Fibroblast of lung (primary cell): ENCODE measurements at places on chromosomes 7 and 10. TPM values are rescaled to one million over a fixed set of nuclear protein-coding genes. Genes with fewer than 3 reads are reported as not detected.

DNA sequence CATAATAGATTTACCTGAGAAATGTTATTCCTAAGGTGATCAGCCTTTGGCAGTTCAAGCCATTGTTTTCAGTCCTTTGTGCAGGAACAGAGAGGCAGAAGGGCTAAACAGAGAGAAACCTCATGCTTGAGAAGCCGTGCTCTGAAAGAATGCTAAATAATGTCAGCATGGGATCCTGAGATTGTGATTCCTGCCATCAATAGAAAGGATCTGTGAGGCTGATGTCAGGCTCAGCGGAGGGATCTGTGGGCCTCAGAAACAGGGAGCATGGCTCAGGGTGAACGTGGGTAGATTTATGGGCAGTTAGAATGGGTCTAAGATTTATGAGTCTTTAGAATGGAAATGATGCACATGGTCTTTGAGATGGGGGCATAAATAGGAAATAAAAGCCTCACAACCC is 439.2 kb upstream of the IGFBP3 start:
- no peak for DNase-seq

DNA sequence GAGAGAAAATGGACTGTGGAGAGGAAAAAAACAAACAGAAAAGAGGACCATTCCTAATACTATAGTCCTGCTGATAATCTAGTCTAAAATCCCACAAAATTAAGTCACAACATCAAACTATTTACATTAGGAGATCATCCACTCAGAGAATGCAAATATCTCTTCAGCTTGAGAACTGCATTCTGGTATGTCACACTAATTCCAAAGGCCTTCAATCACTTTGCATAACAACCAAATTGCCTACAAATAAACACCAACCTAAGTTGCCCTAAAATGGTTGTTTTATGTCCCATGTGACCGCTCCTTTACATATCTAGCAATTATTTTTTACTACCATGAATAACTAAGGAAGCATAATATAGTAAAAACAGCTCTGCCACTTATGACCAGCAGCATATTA is 264.3 kb downstream of the CACNA2D1 start:
- peak; percentile 29 for DNase-seq

DNA sequence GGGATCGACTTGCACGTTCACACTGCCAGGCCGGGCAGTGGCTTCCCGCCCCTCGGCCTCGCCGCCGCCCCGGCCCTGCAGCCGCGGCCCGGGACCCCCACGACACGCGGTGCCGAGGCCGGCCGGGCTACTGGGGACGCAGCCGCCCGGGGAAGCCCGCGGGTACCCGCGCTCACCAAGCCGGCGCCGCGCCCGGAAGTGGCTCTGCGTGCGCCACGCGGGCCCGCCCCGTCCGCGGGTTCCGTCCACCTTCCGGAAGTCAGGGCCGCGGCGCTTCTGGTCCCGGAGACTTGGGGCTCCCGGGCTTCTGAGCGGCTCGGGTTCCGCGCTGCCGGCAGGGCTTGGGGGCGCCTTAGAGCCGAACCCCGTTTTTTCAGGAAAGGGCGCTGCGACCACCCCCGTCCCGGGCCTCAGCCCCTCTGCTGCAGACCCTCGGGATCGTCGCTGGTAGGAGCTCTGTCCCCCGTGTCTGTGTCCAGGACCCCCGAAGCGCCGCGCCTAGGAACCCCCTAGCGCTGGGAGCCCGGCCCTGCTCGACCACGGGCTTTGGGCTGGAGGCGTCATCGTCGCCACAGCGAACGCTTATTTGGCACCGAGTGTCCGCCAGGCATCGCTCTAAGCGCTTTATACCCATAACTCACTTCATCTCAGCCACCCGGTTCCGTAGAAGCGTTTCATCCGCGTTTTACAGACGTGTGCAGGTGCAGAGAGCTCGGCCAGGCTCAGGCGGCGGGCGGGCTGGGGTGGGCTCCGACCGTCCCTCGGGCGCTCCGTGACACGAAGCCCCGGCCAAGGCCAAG is at the start of gene PSMG3:
Gene PSMG3, minus strand, starts transcription at position 200 of the 800 bp plus-strand sequence. CDS start 693 bp downstream, outside the sequence.
- peak; percentile 92 for DNase-seq

DNA sequence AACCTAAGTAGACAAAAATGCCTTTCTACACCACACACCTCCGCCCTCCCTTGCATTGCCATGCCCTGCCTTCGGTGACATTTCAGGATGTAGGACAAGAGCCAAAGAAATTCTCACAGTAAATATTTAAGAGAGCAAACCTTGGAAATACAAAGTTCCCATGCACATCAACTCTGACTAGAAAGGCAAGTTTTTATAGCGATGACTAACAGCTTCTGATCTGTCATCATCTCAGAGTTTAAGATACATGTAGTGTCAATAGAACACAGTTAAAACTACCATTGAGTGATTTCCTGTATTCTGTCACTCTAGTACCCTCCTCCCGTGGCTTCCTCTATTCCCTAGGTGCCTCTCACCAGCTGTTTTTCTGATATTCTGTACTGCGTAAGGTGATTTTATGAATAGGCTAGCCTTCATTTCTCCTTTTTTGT is 20.7 kb downstream of the SLC16A9 start:
- no peak for DNase-seq

- DNase-seq, result peak; percentile 67
Measured at GRCh38 chr10:101031796-101032636, 982 bp downstream of the SFXN3 start.

GRCh38 chr10:61900829-61901792 is at the start of gene ARID5B:
Gene ARID5B (plus strand): TSS chr10:61901699. CDS start chr10:61901710, 11 bp downstream.
- DNase-seq, result peak; percentile 80

DNA sequence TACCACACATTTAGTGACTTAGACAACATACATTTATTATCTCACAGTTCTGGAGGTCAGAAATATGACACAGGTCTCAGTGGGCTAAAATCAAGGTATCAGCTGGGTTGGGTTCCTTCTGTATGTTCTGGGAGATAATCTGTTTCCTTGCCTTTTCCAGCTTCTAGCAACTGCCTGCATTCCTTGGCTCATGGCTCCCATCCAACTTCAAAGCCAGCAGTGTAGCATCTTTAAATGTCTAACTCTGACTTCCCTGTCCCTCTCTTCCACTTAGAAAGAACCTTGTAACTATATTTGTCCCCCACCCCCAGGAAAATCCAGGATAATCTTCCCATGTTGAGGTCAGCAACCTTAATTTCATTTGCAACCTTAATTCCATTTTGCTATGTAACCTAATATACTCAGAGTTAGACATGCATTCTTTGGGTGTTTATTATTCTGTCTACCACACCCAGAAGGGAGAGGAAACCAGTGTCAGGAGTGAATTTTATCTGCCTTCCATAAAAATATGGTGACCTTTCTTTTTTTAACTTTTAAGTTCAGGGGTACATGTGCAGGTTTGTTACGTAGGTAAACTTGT is 57.3 kb upstream of the SMIM30 start:
- no peak for DNase-seq

- DNase-seq, result no peak
Measured at GRCh38 chr7:19144661-19145433, at the start of gene FERD3L. Gene FERD3L (minus strand): TSS chr7:19145421. CDS start chr7:19145362, 59 bp downstream.

DNA sequence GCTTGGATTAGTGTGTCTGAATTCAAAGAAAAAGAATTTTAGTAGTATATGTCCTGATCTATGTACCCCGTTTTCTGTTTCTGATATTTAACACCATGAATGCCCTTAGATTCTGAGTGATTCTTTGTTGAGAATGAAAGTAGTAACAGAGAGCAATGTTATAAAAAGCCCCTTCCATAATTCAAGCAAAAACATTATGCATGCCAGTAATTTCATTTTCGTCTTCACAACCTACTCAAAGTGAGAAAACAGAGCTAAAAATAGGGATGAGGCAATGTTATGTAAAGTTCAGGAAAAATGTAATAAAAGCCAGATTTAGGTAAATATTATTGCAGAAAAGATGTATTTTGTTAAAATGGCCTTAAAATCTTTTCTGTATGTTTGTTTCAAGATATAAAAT is 28.1 kb downstream of the PTPRZ1 start:
- no peak for DNase-seq

DNA sequence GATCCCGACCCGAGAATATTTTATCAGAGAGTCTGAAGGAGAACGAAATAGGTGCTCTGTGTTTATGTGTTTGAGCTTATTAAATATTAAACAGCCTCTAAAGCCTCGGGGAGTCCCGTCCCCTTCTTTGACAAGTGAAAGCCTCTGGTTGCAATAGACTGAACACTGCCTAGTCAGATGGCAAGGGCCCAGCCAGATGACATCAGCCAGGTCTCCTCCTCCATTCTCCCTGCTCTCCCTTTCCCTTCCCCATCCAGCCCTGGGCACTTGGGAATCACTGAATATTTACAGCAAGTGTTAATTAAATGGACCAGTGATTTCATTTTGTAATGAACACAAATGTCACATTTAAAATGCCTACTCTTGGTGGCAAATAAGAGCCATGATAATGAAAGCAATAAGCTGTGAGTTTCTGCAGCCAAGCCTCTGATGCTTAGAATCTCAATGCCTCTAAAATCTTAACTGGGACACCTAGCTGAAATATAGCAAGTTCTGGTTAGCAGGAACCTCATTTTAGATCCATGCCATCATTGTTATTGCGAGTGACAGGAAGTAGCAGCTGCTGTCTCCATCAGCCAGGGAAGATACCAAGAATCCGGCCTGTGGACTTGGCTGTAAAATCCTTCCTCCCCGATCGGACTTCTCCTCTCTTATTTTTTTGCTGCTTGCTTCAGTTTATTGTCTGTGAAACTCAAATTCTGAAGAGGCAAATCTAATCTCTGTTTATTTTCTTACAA is 202.1 kb downstream of the PRPF18 start:
- peak; percentile 66 for DNase-seq

GRCh38 chr10:33133557-33133956 is 175.5 kb upstream of the ITGB1 start:
- peak; percentile 87 for DNase-seq

GRCh38 chr7:30213637-30214036 is 70.8 kb upstream of the ZNRF2 start:
- no peak for DNase-seq

DNA sequence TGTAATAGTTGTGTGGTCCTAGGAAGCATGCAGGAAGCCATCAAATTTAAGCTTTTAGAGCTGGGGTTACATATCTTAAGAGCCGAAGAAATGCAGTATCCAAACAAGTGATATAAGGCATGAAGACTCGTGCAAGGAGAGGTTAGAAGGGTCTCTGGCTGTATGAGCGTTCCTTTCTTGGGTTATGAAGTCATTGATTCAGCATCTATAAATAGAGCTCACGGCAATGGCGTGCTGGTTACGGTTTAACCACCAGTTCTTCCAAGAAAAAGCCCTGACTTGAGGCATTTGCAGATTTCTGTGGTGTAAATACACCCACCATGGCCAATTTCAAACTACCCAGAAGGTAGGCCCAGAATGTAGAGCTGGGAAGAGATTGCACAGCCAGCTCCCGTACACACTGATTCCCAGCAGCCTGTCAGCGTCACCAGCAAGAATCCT is 72.0 kb upstream of the KAT6B start:
- DNase-seq, result no peak

DNA sequence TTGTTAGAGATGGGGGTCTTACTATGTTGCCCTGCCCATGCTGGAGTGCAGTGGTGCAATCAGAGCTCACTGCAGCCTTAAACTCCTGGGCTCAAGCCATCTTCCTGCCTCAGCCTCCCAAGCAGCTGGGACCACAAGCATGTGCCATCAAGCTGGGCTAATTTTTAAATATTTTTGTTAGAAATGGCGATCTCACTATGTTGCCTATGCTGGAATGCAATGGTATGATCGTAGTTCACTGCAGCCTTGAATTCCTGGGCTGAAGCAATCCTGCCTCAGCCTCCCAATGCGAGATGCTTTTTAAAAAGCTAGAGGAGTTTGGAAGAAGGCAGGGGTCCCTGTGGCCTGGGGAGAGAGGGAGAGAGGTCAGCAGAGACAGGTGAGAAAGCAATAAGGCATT is 600.1 kb upstream of the AUTS2 start:
- no peak for DNase-seq

GRCh38 chr7:39624442-39624807 is 1.1 kb downstream of the RALA start:
- DNase-seq, result peak; percentile 35

- DNase-seq, result no peak
Measured at GRCh38 chr7:128309976-128310375, 33.7 kb downstream of the RBM28 start.

DNA sequence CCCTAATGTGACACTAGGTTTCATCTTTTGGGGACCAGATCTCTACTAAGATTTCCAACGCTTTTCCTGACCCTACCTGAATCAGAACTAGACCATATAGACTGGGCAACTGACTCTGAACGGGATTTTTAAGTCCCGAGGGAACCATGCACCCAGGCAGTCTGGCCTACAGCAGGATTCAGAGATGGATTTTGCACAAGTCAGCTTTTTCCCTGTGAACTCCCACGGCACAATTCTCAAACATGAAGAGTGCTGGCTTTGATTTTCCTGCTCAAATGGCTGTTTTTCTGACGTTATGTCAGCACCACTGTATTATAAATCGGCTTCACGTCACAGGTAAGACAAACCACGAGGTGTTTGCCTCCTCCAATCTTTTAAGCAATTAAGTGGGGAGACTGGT is 409.1 kb downstream of the TCERG1L start:
- DNase-seq, result no peak

DNA sequence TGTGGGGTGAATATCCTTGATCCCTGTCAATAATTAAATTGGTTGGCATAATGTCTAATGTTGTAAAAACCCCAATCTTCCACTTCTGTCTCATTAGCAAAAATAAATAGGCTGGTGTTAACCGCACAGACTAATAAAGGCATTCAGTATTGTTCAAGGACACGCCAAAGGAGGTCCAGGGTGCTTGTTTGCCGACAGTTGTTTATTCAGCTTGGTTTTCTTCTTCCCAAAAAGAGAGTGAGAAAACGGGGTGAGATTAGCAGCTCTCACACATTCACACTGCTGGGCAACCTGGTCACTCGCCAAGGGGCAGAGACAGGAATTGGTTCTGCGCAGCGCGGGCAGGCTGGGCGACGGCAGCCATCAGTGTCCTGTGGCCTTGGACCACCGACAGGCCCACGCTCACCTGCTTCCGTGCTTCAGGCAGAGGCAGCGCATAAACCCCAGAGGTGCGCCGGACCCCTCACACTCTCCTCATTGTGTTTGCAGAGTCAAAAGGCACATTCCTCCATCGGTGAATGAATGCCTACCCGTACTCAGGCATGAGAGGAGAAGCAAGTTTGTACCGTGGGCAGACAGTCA is 26.2 kb upstream of the LMBR1 start:
- no peak for DNase-seq

GRCh38 chr10:131670341-131670740 is 230.5 kb upstream of the PPP2R2D start:
- DNase-seq, result no peak

DNA sequence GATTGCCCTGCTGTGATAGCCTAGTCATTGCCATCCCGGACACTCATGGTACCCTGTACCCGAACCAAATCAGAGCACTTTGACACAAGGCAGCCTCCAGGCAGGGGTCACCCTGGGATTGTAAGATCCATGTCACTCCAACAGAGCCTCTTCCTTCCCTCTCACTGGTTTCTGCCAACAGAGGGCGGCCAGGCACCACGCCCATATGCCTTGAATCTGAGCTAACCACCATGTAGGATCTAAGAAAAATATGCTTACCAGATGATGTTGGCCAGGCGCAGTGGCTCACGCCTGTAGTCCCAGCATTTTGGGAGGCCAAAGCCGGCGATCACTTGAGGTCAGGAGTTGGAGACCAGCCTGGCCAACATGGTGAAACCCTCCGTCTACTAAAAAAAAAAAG is 389.2 kb upstream of the KLF6 start:
- no peak for DNase-seq

GRCh38 chr10:24723788-24724380 is at the start of gene ARHGAP21:
Gene ARHGAP21 (minus strand): TSS chr10:24723887. CDS start chr10:24721899, 1,988 bp downstream.
- DNase-seq, result peak; percentile 77

The TMEM26 gene
- 0.28 and 1.4 TPM in 2 replicates for polyA plus RNA-seq

The MYOZ1 gene
- 0.12 TPM in 1 of 2 replicates, not detected in the other for polyA plus RNA-seq

The OR2A42 gene
- 0.02 and 0.06 TPM in 2 replicates for polyA plus RNA-seq

The CXCL12 gene
- polyA plus RNA-seq, result 83.3 and 268 TPM in 2 replicates

The ARHGAP19 gene
- 5.6 and 9.0 TPM in 2 replicates for polyA plus RNA-seq

The ZNF783 gene
- 2.6 and 3.3 TPM in 2 replicates for polyA plus RNA-seq

The CHAT gene
- not detected in 2 replicates for polyA plus RNA-seq

The VOPP1 gene
- 52.1 and 73.8 TPM in 2 replicates for polyA plus RNA-seq

The NKX2-3 gene
- not detected in 2 replicates for polyA plus RNA-seq
